OCI-LY7 (cell line): ENCODE measurements at places on chromosomes 13 and 19. TPM values are rescaled to one million over a fixed set of nuclear protein-coding genes. Genes with fewer than 3 reads are reported as not detected.

- no peak for DNase-seq
Observed at GRCh38 chr13:38954291-38954690, 36.3 kb downstream of the STOML3 start.

The ZNF547 gene
- total RNA-seq = 4.5 and 4.8 TPM in 2 replicates

- no peak for DNase-seq
Observed at GRCh38 chr13:113558461-113558860, 26.1 kb upstream of the TFDP1 start.

GRCh38 chr19:5292822-5293611 lies 47.6 kb downstream of the PTPRS start:
- peak; percentile 83 for DNase-seq

The HCN2 gene
- total RNA-seq = 1.0 and 1.2 TPM in 2 replicates

DNA sequence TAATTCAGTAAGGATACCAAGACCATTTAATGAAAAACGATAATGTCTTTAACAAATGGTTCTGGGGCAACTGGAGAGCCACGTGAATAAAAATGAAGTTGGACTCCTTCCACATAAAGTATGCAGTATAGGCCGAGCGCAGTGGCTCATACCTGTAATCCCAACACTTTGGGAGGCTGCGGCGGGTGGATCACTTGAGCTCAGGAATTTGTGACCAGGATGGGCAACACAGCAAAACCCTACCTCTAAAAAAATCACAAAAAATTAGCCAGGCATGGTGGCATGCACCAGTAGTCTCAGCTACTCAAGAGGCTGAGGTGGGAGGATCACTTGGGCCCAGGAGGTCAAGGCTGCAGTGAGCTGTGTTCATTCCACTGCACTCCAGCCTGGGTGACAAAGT lies 20.6 kb upstream of the CD33 start:
- DNase-seq = no peak

DNA sequence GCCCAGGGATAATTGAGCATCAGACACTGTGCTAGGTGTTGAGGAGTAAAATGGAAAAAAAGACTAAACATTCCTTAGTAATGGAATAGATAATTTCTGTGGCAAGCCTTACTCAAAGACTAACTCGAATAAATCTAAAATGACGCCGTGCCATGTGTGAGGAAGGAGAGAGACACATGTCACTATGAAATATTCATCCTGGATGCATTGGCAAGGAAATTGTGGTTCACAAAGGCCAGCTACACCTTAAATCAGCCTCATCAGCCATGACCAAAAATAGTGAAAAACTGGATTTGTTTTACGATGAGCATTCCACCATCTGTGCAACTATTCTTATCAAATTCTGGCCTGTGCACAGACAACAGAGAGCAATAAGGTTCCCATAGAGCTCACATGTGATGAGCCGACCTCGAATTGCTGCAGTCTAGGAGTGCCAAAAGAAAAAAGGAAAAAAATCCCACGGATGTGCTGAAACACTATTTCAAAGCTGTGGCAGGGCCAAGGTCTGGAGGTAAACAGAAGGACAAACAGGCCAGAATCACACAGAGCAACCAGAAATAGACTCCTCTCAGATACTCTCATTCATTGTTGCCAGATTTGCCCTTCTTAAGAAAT lies 505.7 kb downstream of the EFNB2 start:
- no peak for DNase-seq

DNA sequence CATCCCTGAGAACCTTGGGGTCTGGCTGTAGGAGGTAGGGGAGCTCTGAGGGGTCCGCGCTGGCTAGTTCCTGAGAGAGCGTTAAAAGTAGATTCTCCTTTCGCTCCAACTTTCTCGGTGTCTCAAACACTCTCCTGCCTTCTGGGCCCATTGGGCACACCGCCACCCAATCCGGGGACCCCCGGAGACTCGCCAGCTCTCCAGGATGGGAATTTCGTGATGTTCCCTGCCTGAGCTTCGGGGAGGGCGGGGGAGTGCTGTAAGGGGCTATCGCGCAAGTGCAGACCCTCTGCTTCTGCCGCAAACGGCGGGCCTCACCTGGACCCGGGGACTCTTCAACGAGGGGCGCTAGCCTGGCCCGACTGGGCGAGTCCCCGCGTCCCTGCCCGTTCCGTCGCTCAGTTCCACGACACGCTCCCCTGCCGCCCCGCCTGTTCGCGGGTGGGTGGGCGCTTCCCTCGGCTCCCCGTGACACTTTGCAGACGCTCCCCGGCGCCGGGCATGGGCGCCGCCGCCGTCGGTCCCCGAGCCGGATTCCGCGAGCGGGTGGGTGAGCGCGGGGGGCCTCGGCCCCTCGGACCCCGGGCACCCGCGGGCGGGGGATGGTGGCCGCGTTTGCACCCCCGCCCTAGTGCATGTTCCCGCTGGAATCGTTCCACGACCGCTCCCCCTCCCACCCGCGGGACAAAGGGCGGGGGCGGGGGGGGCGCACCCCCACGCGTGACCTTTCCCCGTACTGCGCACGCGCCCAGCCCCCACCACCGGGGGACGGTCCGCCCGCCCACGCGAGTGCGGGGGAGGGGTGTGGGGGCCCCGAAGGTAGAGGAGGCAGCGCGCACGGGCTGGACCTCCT lies at the start of gene CCDC106:
TSS of gene CCDC106 (plus strand) at position 481 of the 853 bp plus-strand sequence. CDS start 835 bp downstream, outside the sequence.
- peak; percentile 85 for DNase-seq

The CYP2F1 gene
- not detected in 2 replicates for total RNA-seq

GRCh38 chr13:41681587-41681986 lies 224.2 kb downstream of the RGCC start:
- DNase-seq = no peak

GRCh38 chr19:4090356-4091220 lies 23.9 kb upstream of the ZBTB7A start:
- no peak for DNase-seq
